Heart left ventricle (tissue), 16 donors: ENCODE measurements at places on chromosomes 6 and 20. TPM values are rescaled to one million over a fixed set of nuclear protein-coding genes. Genes with fewer than 3 reads are reported as not detected.

OR2H1 gene
- total RNA-seq = not detected

SPDEF gene
- total RNA-seq = not detected

OR2H2 gene
- total RNA-seq = not detected

FOXO3 gene
- total RNA-seq = 29.2 TPM

BMP6 gene
- total RNA-seq = 3.1 TPM

TMEM170B gene
- 3.9 TPM for total RNA-seq

PRIM2 gene
- total RNA-seq = 3.1 TPM

MICA gene
- total RNA-seq = 11.5 TPM

CSNK2B gene
- total RNA-seq = 115 TPM

TMEM244 gene
- total RNA-seq = not detected

GRCh38 chr6:93721386-93722048 lies 302.2 kb upstream of the EPHA7 start:
- no peak for DNase-seq

DNA sequence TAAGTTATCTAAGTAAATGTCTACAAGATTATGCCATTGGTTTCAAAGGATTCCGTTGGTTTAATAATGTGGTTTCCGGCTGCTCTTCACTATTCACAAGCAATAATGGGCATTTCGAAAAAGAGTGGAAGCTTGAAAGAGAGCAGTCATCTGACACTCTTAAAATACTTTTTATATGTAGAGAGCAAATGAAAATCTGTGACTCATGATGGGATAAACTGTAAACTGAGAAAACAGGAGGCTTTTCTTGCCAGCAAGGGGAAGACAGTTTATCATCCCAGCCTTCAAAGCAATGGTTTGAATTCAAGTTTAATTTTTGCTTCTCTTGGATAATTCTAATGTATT lies 145.7 kb downstream of the KHDC1L start:
- DNase-seq = no peak

DNA sequence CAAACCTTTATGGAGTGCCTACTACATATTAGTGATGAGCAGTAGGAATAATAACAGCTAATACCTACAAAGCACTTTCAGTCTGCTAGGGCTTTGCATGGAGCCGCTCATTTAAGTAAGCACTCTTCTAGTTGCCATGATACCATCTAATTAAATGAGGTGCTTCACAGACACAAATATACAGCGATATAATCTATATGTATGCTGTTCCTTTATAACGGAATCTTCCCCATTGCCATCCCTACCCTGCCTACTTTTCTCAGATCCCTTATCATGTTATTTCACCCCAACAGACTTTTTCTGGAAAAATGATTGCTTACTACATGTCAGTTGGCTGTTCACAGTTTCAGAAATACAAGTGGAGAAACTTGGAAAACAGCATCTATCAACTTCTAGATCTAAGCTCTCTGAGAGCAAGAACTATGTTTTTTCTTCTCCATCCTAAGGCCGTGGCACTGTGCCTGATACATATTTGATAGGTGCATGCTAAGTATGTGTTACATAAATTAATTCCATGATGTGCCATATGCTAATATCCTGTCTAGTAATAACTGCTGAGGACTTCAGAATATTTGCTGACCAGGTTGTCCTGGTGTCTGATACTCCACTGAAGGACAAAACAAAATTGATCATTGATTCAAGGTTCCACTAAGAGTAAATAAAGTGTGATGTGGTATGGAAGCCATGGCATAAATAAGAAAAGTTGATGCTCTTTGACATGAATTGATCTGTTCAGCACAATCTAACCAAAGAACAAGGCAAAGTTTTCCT lies 124.6 kb downstream of the GMPR start:
- DNase-seq = no peak

GRCh38 chr6:150079604-150080003 lies 10.7 kb upstream of the ULBP3 start:
- DNase-seq = no peak

DNA sequence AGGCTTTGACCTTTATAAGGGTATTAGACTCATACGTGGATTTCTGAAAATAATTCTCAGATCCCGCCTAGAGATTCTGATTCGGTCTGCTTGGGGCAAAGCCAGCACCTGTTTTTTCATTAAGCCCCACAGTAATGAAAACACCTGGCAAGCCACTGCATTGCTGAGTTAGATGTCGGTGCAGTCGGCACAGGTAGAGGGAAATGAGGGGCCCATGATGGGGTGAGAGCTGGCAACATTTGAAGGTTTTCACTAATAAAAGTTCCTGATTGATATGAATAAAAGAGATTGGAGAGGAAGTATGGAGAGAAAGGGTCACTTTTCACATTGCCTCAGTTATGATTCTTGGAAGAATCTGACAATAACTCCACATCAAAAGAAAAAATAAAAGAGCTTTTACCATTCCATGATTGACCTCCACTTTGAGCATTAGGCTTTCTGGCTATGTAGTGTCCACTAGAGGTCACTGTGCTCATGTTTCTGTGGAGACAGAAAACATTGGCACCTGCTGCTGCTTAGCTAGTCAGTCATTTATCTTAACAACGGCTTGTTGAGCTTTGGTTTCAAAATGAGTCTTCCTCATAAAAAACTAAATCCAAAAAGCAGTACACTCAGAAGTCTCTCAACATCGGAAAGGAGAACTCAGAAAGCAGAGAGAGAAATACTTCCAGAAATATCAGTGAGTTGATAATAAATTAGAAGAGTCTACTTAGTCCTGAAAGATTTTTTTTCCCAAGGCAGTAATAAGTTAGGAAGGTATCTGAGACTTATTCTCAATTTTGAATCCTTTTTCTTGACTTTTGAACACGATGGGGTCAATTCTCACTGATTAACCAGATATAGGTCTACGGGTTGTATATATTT lies 53.3 kb upstream of the KLHL31 start:
- DNase-seq = peak; percentile 34

DNA sequence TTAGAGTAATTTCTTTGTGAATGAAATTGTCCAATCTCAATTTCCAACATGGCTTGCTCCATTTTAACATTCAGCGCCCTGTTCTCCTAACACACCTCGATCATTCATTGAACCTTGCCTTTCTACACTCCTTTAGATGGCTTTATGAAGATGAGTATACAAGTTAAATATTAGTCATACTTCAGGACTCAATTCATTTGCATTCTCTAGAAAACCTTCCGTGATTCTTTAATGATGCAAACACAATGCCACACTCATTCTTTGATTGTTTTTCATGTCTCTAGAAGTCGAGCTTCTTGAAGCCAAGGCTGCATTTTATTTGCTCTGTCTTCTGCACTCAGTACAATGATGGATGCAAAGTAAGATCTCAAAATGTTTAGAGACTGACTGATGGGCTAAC lies 641.2 kb downstream of the DOK5 start:
- no peak for DNase-seq

DNA sequence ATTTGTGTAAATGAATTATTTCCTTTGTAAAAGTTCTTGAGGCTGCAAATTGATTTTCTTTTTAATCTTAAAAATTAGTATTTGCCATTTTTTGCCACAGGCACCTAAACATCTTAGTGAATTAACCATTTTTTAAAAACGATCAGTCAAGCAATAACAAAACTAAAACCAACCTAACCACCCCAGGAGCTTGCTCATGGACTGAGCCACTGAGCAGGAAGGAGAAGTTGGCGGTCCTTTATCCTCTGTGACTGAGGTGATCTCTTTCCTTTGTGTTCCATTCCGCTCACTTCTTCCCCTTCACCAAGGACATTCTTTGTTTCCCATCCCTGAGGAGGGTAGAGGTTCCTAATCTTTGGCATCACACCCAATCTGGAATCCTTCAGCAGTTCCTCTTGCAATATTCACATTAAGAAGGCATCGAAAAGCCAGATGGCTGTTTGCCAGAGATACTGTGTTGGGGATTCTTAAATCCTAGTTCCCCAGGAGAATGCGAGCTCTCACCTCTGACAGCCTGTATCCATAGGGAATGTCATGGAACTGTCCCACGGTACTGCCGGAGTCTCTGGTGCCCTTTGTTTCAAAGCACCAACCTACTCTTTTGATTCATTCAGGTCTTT lies 30.5 kb downstream of the RPRD1B start:
- DNase-seq = no peak

GRCh38 chr20:3162080-3162611 lies 2.5 kb upstream of the FASTKD5 start:
- DNase-seq = no peak

DNA sequence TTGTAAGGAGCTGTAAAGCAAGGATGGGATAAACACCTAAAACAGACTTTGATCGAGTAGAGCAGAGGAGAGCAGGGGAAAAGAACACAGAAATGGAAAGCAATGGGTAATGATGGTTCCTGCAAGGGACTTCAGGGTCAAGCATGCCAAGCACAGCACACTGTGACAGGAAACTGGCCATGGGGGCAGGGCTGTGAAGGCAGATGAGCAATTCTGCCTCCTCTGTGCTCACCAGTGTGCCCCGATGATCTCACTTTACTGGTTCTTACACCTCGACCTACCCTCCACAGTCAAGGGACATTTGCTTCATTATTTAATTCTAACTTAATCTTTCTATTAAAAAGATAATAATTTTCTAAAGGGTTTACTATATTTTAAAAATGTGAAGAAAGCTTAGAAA lies 21.6 kb upstream of the MYB start:
- DNase-seq = no peak

GRCh38 chr20:58577871-58578598 lies 62.8 kb upstream of the APCDD1L start:
- DNase-seq = no peak

- no peak for DNase-seq
These were observed 52.2 kb upstream of the UNC93A start for GRCh38 chr6:167238694-167239467.

- no peak for DNase-seq
These were observed 899.4 kb upstream of the FLRT3 start for GRCh38 chr20:15236812-15237211.

DNA sequence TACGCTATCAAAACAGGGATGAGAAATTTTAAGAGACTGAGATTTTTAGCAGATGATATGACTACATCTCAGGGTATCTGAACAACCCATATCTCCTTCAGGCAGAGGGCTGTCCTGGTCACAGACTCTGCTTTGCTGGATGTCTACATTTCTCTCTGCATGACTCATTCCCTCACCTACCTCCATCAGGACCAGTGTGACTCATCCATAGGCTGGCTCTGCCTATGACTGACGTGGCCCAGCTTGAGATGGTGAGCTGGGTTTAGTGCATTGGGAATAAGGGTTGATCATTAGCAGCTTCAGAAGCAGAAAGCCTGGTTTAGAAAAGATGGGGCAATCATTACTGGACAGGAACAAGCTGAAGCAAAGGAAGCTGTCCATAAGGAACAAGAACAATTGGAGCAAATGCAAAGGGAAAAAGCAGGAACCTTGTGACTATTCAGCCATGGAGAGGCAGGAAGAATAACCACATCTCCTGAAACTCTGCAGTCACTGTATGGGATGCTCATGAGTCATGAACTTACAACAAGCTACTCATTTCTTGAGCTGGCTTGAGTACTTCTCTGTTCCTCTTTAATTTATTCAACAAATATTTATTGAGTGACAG lies 86.4 kb upstream of the CBLN4 start:
- DNase-seq = no peak

DNA sequence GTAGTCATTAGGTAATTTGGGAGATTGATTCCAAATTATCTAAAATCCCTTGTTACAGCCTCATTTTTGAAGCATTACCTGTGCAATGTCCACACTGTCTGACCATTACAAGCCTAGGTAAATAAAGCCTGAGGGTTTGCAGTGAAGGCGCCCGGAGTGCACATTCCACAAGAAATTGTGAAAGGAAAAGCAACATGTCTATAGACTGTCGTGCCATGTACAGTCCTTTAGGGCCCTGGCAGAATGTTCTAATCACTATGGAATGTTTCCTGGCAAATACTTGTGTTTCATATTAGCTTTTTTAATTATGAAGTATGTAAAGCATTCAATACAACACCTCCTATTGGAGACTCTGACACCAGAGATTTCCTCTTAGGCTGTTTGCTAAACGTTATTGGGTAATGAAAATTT lies 28.9 kb downstream of the PREP start:
- no peak for DNase-seq

DNA sequence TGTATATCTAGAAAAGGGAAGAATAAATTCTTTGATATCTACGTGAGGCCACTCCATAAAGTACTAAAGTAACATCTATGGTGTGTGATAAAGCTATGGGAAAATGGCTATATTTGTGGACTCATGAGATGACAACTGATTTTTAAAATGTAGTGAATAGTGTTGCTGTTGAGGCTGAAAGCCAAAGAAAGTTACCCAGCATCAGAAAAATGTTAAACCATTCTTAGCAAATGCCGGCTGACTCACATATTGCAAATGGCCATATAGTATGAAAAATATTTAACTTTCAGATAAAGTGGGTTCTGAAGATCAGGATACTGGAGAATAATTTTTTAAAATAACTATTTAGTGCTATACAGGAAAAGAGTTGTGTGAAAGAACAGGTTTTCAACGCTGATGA lies 129.9 kb upstream of the GRIK2 start:
- DNase-seq = no peak

GRCh38 chr6:136435101-136435500 lies 115.1 kb downstream of the MAP7 start:
- DNase-seq = no peak

- no peak for DNase-seq
These were observed 333.3 kb upstream of the KCNQ5 start for GRCh38 chr6:72288592-72288991.
